NCI-H1417 (cell line): ENCODE measurements at places on chromosomes 4 and X.

GRCh38 chr4:175635546-175635945, 176.5 kb downstream of the GPM6A start:
- DNase-seq, result no peak

DNA sequence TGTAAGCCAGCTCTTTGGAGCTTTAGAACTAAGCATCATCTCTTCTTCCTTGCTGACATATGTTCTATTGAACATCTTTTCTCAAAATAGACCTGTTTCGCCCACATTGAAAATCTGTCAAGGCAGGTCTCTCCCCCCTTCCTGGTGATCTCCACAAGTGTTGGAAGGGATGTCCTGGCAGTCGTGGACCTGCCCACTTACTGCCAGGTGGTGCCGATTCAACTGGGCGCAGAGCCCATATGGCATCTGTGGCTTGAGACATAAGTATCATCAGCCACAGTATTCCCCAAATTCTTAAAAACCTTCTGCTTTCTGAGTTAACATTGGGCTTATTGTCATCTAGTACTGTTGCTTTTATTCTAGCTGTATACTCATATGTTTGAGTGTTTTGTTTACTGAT, 969.3 kb upstream of the FTHL17 start:
- DNase-seq, result no peak

- DNase-seq, result no peak
Observed at GRCh38 chr4:145207934-145208333, 27.5 kb upstream of the OTUD4 start.

DNA sequence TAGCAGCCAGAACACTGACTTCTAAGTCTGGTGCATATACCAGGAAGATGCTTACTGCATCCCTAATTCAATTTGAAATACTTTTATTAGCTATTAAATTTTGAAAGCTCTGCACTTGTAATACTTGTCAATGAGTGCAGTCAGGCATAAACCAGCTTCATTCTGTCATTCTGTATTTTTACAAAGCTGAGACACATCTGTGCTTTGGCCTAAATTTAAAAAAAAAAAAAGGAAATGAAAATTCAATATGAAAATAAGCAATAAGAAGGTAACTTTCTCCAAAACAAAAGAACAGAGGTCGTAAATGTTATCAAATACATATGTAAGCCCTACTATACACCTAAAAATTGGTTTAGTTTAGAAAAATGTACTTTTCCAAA, 7.0 kb downstream of the SMIM14 start:
- DNase-seq, result no peak

DNA sequence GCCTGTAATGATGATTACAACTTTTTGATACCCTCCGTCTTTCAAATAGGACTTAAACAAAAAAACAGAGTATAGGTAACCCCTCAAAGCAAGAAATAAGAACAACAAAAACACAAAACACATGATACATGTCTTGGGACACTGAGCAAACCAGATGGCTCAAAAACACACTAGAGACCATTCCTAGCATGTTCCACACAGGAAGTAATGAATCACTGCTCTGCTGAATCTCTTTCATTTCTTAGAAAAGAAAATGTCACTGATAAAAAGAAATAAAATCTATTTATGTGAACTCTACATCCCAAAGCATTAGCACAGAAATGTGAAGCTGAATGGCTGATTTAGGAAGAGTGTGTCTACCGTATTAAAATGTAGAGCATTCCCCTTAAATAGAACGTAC, 134.5 kb upstream of the IL15 start:
- DNase-seq, result no peak

- DNase-seq, result no peak
Observed at GRCh38 chrX:107470198-107470597, 20.7 kb downstream of the FRMPD3 start.

DNA sequence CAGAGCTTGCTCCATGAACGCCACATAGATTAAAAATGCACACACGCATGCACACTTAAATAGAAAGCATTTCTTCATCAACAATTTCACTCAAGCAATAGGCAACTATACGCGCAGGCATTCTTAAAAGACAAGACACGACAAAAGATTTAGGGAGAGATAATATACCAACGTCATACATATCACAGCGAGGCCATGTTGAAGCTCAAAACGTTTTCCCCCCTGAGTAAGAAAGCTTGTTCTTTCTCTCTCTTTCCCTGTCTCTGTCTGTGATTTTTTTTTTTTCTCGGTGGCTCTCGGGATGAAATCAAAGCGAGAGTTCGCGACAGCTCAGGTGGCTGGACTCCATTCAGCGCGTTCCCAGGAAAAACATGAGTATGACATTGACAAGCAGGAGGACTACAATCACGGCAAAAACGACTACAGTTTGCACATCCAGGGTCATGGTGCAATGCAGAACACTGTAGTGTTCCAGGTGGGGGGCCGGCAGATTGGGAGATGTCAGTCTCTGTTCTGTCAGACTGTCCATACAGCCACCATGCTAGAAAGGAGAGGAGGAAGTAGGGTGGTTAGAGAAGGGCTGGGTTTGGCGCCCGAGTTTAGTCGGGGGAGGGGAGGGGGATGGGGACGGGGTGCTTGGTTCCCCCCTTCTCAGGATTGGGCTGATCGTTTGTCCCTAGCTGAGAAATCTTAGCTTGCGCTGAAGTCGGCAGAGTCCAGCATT, 30.7 kb downstream of the ARHGEF9 start:
- DNase-seq, result no peak

- no peak for DNase-seq
Observed at GRCh38 chr4:26842911-26843310, 17.7 kb upstream of the STIM2 start.

- peak; percentile 26 for DNase-seq
Observed at GRCh38 chrX:68196939-68197791, 236.1 kb downstream of the OPHN1 start.

DNA sequence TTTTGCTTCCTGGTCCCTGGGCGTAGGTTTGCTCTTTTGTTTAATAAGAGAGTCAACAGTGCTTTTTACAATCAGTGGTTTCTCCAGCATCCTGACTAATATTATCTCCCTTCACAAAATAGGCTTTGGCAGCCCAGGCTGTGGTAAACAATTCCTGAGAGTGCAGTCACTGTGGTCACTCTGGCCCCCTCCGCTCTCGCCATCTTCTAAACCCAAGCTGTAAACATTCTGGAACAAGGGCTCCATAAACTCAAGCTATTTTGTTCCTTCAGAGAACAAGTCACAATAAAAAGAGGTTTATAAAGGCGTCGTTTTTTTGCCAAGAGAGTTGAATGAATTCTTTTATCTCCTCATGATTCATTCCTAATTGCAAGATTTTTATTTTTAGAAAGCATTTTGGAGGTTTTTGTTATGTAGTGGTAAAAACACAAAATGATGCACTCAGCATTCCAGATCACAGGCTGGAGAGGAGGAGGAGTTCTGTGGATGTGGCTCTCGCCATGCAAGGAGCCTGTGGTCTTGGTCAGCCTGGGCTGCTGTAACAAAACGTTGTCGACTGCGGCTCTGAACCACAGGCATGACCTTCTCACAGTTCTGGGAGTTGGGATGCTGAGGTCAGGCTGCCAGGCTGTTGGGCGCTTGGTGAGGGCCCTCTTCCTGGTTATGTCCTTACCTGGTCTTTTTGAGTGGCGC, 486.4 kb upstream of the FAT1 start:
- DNase-seq, result no peak

DNA sequence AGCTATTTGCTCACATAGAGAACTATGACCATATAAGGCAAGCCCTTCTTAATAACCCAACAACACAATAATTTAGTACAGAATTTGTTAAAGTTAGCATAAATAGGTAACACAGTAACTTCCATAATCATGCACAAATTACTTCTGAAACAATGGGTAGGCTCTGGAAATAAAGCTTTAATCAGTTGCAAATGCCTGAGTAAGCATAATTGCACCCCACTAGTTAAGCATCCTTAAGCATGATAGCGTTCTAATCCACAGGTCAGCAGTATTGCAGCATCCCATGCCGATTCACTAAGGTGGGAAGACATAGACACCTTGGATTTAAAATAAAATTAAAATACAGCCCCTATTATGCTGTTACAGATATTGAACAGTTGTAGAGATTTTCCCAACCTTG, 161.7 kb downstream of the DHX15 start:
- no peak for DNase-seq

GRCh38 chrX:14352511-14352910, 176.8 kb upstream of the GLRA2 start:
- no peak for DNase-seq

GRCh38 chrX:109294097-109294814, 187.6 kb downstream of the GUCY2F start:
- no peak for DNase-seq

DNA sequence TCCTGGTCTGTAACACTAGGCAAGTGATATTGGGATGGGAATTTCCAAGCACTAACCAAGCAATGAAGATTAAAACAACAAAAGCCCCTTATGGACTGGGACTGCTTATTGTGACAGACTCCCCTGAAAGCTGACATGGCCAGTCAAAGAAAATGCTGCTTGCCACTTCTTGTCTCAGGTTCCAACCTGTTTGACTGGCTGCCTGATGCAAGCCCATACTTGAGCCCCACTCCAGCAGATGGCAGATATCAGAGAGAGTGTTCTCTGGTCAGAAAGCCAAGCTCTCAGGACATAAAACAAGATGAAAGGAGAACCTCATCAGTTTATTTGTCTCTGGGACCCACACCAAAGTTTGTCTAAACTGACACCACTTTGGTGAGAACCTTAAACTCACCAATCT, 15.5 kb upstream of the IGBP1 start:
- no peak for DNase-seq

- no peak for DNase-seq
Observed at GRCh38 chr4:53654300-53654758, 63.0 kb upstream of the LNX1 start.

- no peak for DNase-seq
Observed at GRCh38 chrX:82141942-82142341, 940.0 kb downstream of the SH3BGRL start.

DNA sequence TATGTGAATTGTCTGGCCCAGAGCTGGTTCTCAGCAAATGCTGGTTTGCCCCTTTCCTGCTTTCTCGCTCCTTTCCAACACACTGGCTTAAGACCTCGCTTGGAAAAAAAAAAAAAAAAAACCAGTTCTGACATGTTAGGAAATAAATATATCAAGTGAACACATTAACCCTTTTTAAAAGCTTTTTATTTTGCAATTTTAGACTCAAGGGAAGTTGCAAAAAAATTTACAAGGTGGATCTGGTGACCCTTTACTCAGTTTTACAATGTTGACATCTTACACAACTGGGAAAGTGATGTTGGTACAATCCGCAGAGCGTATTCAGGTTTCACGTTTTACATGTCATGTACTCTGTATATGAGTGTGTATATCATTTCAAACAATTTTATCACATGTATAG, 100.1 kb downstream of the RTL5 start:
- DNase-seq, result no peak

DNA sequence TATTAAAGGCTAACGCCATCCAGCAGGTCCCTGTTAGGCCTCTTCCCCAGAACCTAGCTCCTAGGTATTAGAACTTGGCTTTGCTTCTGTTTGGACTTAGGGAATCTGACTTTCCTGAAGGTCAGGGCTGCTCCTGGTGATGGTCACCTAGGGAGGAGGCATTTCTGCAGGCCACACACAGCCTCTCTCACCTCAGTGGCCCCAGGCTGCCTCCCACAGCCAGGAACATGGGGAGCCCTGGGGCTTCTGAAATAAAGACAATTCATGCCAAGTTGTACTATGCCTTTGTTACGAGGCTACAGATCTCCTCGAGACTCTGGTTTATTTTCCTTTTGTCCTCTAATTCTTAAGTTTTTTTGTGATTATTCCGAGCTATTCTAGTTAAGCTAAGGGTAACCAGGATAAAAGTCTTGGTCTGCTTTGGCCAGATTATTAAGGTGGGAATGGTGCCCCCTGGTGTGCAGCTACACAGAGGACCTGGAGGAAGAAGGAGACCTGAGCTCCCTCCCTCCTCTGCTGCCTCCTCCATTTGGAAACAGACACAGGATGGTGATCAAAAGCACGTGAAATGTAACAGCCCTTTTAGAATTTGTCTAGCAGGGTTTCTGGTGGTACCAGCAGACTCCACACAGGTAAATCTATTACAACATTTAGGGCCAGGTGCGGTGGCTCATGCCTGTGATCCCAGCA, 131.0 kb downstream of the DCLK2 start:
- peak; percentile 33 for DNase-seq

- no peak for DNase-seq
Observed at GRCh38 chr4:77877771-77878565, 15.3 kb downstream of the MRPL1 start.

DNA sequence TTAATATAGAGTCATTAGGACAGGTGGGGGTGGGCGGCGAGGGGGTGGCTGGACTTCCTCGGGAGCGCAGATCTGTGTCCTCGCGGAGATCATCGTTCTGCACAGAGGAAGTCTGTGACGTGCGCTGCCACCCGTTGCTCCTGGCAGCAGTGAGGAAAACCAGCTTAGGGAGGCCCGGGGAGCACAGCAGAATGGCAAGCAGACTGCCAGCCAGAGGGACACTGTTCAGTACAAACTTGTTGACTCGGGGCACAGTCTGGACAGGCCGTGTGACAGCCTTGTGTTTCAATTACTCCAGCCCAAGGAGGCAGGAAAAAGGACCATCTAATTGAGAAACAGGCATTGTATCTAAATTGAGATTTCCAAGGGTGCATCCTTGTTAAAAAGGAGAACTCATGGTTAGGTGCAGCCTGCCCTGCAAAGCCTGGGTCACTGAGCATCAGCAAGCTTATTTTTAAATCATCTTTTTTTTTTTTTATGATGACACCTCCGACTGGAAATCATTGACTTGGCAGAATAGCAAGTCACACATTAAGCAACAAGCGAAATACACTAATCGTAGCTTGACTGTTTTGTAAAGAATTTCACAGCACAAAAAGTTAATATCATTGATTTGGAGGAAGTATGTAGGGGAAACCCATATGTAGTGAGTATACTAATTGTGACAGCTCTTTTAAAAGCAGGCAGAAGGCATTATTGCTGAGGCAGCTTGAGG, 512.0 kb upstream of the FAT1 start:
- peak; percentile 7 for DNase-seq

DNA sequence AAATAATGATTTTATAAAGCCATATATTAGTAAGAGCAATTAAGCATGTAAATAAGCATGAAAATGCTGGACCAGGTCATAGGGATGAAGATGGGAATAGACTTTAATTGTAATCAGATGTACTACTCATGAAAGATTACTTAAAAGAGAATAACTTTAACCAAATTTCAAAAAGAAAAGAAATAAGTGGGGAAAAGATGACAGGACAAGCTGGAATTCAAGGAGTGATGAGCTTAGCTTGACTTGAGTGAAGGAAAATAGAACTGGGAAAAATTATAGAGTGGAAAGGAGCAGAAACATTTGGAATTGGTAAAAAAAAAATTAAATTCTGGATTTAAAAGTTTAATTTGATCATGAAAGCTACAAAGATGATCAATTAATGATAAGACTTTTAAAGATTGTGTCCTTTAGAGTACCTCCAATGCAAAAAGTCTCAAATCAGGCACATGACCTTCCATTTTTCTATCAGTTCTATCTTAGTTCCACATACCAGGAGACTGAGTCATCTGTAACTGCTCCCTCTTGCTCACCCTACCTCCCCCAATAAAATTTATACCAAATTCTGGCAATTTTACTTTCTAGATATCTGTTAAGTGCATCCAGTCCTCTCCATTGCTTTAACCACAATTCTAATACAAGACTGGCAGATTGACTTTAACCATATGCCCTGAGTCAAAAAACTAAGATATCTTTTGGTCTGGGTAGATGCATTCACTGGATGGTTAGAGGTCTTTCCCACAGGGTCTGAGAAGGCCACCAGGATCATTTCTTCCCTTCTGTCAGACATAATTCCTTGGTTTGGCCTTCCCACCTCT, 56.4 kb upstream of the SLIT2 start:
- DNase-seq, result no peak

GRCh38 chr4:99402765-99403164, 32.4 kb downstream of the ADH7 start:
- DNase-seq, result no peak
